Brain microvascular endothelial cell (primary cell): ENCODE measurements at places on chromosomes 5 and 9.

GRCh38 chr5:105840800-105841199, 1829.9 kb downstream of the EFNA5 start:
- peak; percentile 6 for DNase-seq

GRCh38 chr5:93990504-93991070, 249.2 kb upstream of the POU5F2 start:
- no peak for DNase-seq

DNA sequence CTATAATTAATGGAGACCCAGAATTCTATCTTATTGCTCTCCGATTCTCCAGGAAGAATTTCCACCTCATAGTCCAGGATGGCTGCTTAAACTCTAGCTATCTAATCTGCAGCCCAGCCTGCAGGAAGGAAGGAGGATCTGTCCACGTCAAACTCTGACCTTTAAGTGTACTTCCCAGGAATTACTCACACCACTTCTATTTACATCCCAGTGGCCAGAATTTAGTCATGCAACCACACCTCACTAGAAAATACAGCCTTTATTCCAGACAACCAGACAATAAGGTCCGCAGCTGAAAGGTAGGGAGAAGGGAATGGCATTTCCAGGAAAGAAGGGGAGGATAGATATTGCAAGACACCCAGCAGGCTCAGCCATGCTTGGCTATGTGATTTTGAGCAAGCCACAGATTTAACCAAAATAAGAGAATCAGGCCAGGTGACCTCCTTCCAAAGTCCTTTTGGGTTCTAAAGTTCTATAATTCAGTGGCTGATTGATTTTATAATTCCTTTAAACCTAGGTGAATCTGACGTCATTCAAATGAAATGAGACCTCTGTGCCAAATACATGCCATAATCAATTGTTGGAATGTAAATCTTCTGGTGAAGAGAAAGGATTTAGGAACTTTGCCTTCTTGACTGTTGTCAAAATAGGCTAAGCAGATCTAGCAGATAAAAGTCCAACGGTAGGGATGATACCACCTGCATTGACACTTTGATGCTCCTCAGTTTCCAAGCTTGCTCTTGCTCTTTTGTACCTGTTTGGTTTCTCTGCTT, 3.7 kb upstream of the DENND1A start:
- DNase-seq: peak; percentile 63

DNA sequence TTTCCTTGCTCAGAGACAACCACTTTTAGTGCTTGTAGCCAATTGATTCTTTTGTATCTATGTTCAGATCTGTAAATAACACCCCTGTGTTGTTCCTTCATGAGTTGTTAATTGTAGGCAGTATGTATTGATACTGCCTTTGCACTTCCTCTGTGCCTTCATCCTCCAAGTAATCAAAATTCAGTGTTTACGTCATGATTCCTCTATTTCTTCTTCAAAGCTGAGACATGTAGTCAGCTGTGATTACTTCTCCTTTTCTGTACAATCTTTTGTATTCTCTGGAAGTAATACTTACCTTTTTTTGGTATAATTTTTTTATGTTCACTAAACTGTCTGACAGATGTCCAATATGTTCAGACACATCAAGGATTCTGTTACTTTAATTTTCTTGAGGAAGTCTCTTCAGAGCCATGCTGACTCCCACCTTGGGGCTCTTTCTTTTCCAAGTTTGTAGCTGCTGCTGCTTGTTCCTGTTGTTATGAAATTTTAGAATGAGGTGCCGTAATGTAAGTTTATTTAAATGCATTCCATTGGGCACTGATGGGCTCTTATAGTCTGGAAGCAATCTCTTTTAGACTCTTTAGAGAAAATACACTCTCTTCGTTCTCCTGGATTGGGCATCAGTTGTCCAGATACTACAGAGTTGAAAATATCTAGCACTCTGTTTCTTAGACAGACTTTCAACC, 30.5 kb upstream of the LRRC70 start:
- DNase-seq: no peak

DNA sequence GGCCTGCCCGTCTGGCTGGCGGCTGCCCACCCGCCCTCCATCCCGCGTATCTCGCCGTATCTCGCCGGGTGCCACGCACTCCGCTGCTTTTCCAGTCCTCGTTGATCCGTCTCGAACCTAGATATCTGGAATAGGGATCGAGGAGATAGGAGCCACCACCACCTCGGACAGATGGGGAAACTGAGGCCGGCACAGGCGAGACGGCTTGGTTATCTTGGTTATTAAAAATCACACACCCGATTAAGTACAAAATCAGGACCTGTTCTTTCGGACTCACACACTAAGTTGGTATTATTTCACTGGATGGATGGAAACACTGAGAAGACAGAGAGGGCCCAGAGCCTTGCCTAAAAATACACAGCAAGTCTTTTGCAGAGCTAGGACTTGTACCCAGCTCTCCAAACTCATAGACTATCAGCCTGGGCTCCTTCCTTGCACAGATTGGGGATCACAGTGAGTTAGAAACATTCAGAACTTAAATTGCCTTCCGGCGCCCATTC, 678 bp downstream of the SLC26A2 start:
- no peak for DNase-seq

DNA sequence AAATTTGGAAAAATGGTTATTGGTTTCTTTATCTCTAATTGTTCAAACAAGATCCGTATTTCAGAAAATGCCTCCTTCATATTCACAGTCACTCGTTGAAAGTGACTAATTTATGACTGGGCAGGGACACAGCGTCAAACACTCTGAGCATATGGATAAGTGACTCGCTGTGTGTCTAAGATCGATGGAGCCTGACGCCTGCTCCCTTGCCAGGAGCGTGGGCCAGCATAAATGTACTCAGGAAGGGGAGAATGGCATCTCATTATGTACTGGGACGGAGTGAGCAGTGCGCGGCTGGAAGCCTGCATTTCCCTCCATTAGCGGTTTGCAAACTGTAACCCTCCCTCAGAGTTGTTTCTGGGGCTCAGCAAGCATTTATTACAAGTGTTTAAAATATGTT, 79.8 kb upstream of the CAST start:
- DNase-seq: no peak

GRCh38 chr9:89891591-89892304, 286.9 kb downstream of the GADD45G start:
- no peak for DNase-seq

- no peak for DNase-seq
These were observed 511.6 kb upstream of the FAM174A start for GRCh38 chr5:100023536-100023935.

DNA sequence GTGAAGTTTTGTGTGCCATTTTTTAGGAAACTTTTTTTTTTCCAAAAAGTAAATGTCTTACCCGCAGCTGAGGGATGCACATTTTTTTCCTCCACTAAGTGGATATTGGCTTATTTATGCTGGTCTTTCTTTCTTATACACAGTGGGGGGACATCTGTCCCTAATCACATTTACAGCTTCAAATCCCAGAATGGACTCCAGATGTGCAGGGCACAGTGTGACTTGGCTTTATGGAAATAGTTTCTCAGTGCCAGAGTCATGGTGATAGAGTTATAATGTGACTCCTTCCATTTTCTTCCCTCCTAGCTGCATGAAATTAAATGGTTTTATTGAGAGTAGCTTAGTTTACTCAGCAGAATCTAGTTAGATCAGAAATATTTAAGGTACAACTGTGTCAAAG, 66.5 kb downstream of the SV2C start:
- no peak for DNase-seq

DNA sequence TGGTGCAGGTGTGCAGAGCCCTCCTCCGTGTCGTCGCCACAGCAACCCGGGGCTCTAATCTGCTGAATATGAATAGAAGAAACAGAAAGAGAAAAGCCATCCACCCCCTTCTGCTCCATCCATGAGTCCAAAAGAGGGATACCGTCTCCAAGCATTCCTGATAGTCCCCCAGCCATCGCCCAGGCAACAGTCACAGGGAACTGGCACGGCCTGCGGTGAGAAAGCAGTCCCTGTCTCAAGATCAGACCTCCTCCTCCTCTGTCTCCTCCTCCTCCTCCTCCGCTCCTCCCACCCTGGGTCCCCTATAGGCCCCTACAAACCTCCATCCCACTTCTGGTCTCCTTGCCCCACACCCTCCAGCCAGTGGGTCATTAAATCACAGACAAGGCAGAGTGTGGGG, 308.1 kb upstream of the MPDZ start:
- no peak for DNase-seq

DNA sequence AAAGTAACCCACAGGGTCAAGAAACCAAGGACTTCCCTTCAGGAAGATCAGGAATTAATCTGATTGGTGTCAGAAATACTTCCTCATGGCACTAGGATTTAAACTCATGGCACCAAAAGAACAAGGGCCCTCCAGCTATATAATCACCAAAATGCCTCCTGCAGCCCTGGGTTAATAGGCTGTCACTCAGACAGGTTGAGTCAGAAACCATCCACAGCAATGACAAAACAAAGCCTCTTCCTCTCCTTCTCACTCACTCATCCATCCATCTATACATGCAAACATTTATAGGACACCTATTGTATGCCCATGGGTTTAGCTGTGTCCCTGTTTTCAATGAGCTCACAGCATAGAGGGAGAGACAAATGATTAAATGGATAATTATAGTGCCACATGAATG, 62.5 kb upstream of the SPOCK1 start:
- no peak for DNase-seq

- DNase-seq: no peak
These were observed 47.0 kb downstream of the UBE2QL1 start for GRCh38 chr5:6495433-6496206.

GRCh38 chr9:115957585-115957984, 196.0 kb upstream of the PAPPA start:
- no peak for DNase-seq

- no peak for DNase-seq
These were observed 8.2 kb upstream of the SLC46A2 start for GRCh38 chr9:112898872-112899311.

GRCh38 chr5:135149229-135149955, 115.4 kb upstream of the PITX1 start:
- no peak for DNase-seq

GRCh38 chr9:95876138-95876444, 600 bp downstream of the ERCC6L2 start:
- DNase-seq: no peak

DNA sequence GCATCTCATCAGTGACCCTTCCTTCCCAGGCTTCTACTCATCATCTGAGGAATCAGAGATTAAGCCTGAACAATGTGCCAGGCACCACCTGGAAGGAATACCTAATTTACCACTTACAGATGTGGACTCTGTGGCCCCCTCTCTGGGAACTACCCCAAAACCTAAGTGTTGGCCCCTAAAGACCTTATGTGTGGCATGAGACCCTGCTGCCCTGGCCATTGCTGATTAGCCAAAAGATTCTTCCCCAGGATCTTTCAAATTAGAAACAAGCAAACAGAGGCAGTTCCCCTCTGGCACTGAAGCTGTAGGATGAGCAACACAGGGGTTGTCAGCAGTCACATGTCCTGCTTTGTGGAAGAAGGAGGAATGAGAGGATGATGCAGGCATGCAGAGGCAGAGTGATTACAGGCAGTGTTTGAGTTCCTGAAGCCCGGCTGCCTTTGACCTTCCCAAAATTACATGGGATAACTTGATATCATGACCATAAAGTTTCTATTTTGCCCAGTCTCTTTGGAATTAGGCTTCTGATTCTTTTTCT, 10.6 kb downstream of the SPINK4 start:
- DNase-seq: peak; percentile 49

- no peak for DNase-seq
These were observed 49.8 kb downstream of the PRRT1B start for GRCh38 chr9:131594906-131595665.

GRCh38 chr5:147949711-147950573, 43.6 kb upstream of the C5orf46 start:
- no peak for DNase-seq

DNA sequence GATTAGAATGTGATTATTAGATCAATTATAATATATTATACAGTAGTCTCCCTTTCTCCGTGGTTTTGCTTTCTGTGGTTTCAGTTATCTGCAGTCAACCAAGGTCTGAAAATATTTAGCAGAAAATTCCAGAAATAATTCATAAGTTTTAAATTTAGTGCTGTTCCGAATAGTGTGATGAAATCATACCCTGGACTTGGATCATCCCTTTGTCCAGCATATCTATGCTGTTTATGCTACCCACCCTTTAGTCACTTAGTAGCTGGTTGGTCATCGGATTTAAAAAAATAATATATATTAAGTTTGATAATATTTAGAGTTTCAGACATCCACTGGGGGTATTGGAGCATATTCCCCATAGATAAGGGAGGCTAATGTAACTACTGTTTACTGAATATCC, 19.6 kb downstream of the RMI1 start:
- no peak for DNase-seq

DNA sequence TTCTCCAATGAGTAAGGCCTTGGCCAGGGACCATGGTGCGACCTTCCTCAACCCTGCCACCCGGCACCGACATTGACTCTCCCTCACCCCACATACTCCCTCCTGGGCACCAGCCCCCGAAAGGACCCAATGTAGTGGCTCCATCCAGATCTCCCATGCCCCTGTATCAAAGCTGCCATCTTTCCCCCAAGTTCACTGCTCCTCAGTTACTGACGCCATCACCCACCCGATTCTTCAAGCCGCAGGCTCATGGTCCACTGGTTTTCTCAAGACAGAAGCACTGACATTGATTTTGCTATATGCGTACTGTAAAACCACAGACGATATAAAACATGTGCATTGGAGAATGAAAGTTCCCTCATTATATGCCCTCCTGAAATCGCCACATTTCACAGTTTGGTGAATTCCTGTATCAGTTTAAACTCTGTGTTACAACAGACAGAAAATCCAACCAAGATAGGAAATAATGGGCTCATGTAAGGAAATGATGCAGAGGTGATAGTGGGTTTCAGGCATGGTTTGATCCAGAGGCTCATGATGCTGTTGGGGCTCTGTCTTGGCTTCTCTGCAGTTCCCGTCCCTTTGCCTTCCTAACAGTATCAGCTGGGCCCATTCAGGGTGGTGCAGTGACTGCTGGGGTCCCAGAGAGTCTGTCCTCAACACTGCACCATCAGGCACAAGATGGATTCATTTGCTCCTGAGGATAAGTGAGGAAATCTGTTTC, 207.3 kb upstream of the IER5L start:
- no peak for DNase-seq

DNA sequence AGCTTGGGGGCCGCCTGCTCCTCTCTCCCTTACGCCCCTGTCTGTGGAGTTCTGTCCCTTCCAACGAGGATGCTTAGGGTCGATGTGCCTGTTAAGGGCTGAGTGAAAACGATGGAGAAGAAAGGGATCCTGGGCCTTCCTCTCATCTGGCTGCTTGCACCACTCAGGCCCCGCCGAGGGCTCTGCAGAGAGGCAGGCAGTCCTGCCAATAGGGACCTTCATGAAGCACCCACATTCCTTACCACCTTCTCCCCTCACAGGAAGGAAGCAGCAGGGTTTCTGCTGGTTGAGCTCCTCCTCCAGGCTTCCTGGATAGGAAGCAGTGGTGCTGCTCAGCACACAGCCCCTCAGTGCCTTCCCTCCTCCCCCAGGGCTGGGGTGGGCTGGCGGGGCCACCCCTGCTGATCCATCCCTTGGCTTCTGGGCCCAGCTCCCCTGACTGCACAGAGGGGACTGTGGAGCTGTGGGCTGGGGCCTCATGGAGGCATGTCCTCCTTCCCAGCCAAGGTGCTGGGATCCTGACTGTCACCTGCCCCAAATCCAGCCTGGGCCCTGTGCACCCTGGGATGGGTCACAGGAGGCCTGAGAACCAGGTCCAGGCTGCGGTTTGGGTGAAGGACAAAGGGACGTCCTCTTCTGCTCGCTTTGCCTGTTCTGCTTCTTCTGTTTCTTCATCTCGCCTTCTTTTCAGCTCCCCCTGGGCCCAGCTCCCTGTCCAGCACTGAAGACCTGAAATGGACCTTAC, 50.5 kb downstream of the AHRR start:
- no peak for DNase-seq
